NCI-H1436 treated with DMSO at 0.1 percent for 48 hours (cell line): ENCODE measurements at places on chromosomes 5 and 9.

DNA sequence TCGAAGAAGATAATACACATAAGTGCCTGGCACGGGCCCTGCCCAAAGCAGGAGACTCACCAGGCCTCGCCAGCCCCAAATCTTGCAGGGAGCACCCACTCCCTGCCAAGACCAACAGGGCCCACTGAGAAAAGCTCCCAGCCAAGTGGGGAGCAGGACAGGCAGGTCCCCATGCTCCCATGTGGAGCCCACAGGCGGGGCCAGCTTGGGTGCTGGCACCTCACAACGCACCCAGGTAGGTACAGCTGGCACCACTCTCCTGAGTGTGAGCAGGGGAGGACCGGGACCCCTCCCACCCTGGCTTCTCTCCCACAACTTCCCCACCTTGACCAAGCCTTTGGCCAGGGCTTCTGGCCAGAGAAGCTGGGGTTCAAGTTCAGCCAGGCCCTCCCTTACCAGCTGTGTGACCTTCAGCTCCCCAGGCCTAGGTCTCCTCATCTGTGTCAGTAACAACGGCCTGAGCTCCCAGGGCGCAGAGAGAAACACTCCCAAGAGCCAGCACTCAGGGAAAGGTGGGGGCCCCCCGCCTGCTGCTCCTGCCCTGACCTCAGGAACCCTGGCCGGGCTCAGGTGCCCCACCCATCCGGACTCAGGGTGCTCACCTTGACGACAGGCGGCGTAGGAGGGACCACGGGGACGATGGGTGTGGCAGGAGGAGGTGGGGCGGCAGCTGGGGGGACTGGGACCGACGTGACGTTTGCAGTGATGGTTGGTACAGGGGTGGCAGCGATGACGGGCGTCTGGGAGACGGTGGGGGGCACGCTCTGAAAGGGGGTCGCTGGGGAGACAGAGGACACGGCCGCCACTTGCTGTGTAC lies 17.8 kb downstream of the BRD3 start:
- no peak for DNase-seq

DNA sequence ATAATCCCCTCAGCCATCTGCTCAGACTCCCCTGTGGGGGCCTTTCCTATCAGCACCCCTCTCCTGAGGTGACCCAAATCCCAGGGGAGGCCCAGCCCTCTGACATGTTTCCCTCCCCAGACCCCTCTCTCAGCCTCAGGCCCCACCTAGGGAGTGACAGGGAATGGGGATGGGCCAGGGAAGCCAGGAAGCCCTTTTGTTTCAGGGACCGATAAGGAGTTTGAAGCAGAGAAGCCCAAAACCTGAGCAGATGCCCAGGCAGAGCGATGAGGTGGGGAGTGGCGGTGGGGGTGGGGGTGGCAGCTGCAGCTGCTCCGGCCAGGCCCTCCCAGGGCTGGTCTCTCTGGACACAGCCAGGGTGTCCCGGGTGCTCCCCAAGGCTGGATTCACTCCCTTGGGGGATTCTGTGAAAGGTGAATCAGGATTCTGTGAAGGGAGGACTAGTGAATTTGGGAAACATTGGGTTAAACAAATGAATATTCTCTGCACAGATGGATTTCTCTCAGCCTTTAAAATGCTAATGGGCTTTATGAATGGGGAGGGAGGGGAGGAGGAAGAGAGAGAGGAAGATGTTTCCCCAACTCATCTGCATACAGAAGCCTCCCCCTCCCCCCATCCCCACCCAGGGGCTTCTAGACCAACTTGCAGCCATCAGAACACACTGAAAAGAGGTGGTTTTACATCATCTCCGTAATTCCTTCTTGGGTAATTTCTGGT lies 17.4 kb downstream of the AKNA start:
- DNase-seq = no peak

DNA sequence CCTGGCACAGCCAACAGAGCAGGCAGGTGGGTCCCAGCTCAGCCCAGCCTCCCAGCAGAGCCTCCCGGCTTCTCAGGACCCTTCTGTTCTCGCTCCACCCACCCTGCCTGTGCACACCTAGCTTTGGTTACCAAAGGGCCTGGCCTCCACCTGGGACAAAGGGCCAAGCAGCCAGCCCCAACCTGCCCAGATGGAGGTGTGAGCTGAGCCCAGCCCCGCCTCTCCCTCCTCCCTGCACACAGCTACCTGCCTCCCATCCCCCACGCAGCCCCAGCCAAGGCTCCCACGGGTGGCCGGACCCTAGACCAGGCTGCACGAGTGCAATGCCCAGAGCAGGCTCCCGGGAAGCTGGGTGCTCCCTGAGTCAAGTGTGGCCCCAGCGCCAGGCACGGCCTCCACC lies 5.6 kb downstream of the TPRN start:
- DNase-seq = peak; percentile 22

GRCh38 chr5:106854922-106855321 lies 815.8 kb downstream of the EFNA5 start:
- no peak for DNase-seq

- no peak for DNase-seq
Measured at GRCh38 chr9:119052339-119053030, 316.8 kb downstream of the BRINP1 start.

DNA sequence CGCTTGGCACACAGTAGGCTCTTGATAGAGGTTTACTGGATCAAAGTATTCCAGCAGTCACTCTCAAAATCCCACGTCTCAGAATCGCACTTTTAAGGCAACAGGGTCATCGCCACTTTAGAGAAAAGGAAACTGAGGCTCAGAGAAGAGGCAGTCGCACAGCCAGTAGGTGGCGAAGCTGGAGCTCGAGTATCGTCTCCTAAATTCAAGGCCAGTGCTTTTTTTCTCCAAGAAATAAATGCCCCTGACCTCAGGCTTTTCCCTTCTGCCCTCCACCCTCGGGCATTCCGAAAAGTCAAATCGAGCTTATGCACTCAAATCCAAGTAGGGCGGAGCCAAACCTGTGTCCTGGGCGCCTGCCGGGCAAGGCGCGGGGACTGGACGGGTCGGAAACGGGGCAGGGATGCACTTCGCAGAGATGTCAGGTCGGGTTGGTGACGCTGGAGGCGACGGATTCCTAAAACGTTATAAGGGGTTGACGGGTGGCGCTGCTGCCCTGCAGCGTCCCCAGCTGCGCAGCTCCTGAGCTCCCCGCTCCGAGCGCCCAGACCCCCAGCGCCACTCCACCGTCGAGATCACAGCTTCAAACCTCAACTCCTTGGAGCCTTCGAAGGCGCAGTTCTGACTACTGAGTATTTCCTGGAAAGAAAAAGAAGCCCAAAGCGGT lies 4.7 kb upstream of the FOXB2 start:
- DNase-seq = no peak

GRCh38 chr9:110620726-110621125 lies 41.2 kb upstream of the SVEP1 start:
- no peak for DNase-seq

- no peak for DNase-seq
Measured at GRCh38 chr9:92977279-92977678, 30.0 kb downstream of the FGD3 start.

GRCh38 chr5:134460551-134460950 lies 48.9 kb upstream of the CDKN2AIPNL start:
- DNase-seq = no peak

DNA sequence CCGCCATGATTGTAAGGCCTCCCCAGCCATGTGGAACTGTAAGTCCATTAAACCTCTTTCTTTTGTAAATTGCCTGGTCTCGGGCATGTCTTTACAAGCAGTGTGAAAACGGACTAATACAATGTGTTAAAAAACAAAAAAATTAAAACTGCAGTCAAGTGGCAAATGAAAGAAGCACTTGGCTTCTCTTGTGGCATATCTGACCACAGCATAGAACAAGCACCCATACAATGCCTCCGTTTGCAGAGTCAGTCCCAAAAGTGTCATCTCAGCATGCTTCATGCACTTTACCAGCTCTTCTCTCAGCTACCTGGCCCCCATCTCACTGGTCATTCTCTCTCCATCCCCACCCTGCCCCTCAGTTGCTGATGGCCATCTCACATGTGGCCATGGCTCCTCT lies 51.1 kb upstream of the DAPK1 start:
- no peak for DNase-seq

DNA sequence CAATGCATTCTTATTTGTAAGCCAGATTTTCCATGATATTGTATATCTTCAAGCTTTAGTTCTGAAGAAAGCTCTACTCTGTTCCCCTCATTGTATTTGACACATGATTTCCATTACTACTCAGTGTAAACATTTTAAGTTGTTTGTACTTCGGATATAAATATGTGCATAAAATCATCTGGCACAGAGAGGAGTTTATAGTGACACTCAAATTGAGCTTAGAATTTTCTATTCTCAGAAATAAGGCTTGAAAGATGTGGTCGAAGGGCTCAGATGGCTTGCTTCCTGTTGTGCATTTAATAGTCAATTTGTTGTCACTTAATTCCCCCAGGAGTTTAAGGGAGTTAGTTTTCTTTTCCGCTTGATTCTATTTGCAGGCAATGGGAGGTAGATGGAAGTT lies 88.8 kb downstream of the PPIC start:
- DNase-seq = no peak

- no peak for DNase-seq
Measured at GRCh38 chr5:87156631-87157030, 111.1 kb upstream of the RASA1 start.
